Activated CD8-positive, alpha-beta memory T cell treated with anti-CD3 and anti-CD28 coated beads for 1 hour (primary cell): ENCODE measurements at places on chromosomes 2 and 18.

DNA sequence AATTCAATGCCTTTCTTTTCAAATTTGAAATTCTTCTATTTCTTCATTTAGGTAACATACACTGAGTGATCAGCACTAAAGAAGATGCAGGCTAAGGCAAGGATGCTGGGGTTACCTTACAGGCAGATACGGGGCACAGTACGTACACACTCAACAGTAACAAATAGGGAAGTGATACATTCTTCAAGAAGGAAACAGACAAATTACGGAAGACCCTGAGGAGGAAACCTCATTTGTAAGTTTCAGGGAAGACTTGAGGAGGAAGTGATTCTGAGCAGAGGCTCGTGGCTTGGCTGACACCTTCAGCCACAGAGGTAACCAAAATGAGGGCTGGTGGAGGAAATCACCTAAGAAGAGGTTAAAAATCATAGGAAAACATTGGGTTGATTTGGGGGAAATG lies 1108.3 kb upstream of the KLHL29 start:
- DNase-seq: no peak

DNA sequence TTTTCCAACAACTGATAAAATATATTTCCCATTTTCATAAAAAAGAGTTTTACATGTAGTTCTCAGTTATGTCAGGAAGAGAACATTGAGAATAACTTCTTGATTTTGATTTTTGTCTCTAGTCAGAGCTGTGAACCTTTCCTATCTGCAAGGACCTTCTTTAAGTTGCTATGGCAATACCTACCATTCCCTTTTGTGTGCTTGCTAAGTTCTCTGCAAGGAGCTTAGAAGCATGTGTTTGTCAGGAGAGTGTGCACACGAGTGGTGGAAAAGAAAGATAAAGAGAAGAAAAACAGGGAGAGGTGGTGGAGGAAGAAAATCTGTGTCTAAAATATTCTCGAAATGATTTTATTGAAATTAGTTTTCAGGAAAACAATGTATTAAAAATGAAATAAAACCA lies 140.3 kb upstream of the SLC8A1 start:
- DNase-seq: no peak

- no peak for DNase-seq
Measured at GRCh38 chr2:111007757-111008688, 112.7 kb upstream of the BCL2L11 start.

DNA sequence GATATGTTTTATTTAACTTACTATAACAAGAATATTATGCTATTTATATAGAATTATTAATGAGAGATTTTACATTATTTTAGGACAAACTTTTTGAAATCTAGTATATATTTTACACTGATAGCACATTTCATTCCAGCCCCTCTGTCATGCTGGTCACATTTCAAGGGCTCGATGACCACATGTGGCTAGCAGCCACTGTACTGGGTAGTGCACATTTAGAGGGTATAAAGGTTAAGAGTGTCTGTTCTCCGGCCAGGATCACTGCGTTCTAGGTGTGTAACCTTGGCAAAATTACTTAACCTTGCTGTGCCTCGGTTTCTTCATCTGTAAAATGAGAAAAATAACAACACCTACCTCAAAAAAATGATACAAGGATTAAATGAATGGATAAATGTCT lies 87.2 kb upstream of the TNP1 start:
- DNase-seq: no peak

GRCh38 chr2:85929096-85930050 lies 40.6 kb upstream of the ST3GAL5 start:
- no peak for DNase-seq

GRCh38 chr2:218829868-218830451 lies 1.6 kb downstream of the PRKAG3 start:
- no peak for DNase-seq

DNA sequence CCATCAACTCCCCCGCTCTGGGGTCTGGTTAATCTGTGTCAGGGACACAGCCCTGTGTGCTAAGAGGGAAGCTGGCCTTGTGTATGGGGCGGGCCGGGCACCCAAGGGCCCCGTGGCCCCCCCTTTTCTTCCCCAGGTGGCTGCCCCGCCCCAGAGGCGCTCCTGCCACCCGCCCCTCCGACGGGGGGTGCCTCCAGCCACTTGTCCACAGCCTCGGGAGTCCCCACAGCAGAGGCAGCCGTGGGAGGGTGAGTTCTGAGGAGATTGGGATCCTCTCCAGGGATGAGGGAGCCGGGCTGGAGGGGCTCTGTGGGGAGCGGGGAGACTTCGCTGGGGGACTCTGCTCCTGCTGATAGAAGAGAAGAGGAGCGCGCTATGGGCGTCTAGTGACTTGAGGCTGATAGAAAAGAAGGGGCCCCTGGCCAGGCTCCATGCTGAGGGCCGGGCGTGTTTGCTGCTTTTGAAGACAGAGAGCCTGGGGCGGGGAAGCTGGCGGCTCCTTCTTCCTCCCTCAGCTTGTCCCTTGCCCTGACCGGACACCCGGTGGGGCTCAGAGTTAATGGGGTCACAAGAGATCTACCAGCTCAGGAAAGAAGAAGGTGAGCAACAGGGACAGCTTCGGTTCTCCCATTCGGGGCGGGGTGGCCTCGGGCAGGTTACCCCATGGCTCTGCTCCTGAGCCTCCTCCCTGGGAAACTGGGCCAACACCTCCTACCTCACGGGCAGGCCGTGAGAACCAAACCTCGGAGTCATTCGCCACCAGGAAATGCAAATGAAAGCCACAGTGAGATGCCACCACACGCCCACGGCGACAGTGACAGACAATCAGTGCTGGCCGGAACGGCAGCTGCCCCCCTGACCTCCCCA lies 89.4 kb upstream of the TAF1B start:
- DNase-seq: no peak

DNA sequence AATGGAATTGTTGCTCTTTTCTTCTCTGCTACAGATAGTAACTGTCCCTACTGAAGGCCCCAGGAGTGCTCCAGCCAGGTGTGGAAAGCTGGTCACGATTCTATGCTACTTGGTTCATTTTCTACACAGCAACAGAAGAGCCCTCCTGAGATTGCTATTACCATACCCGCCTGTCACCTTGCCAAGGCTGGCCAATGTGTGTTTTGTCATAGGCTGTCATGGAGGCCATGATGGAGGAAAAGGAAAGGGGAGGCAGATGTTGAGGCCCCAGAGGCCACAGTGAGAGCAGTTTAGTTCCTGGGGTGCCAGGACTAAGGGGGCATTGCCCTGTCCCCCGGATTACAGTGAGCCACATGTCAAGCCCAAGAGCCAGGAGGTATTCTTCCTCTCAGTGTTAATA lies 952 bp downstream of the ELMOD3 start:
- DNase-seq: no peak

GRCh38 chr2:234032279-234032856 lies 18.1 kb upstream of the SPP2 start:
- DNase-seq: no peak

GRCh38 chr2:224220586-224221255 lies 181.2 kb downstream of the FAM124B start:
- DNase-seq: no peak

- no peak for DNase-seq
Measured at GRCh38 chr2:83079007-83079406, 1380.1 kb downstream of the SUCLG1 start.

DNA sequence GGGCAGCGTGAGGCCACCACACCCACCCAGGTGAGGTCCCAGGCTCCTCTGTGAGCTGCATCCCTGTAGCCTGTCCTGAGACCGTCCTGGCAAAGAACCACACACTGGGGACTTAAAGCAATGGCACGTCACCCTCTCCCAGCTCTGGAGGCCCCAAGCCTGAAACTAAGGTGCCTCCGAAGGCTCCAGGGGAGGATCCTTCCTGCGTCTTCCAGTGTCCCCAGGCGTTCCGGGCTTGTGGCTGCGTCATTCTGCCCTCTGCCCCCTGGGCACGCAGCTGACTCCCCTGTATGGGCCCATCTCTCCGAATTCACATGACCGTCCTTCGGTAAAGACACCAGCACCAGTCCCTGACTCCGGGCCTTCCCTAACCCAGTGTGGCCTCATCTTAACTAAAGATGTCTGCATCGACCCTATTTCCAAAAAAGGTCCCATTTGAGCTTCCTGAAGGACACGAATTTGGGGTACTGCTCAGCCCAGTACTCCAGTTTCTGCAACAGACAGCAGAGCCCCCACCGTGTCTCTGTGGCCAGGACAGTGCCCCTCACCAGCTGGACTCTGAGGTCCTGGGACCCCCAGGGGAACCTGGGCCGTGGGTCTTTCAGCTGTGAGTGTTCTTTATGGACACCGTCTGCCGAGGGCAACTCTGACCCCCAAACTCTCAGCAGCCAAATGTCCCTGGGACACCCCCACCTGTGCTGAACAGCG lies 75.2 kb upstream of the CTDP1 start:
- no peak for DNase-seq

DNA sequence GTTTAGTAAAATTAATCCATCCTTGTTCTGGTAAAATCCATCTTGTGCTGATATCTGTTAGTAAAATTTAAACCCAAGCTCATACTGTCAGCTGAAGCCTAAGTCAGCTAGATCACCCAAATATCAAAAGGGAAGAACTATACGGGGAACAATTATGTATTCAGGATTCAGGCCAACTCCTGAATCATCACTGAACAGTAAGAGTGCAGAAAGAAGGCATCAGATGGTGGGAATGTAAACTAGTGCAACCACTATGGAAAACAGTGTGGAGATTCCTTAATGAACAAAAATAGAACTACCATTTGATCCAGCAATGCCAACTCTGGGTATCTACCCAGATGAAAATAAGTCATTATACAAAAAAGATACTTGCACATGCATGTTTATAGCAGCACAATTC lies 81.8 kb downstream of the RAPGEF4 start:
- no peak for DNase-seq

DNA sequence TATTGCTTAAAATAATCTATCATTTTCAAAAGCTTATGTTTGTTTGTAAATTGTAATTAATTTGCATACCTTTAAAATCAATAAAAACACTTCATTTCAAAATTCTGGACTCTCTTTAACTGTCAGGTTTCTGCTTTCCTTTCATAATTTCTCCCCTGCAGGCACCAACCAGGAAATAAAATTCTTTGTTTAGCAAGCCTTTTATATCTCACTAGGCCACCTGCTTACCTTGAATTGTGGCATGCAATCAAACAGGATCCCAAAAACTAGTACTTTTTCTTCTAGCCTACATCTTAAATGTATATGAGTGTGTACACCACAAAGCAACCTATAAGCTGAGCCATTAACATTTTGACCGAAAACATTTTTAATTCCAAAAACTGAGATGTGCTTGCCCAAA lies 233.1 kb downstream of the NR4A2 start:
- no peak for DNase-seq

DNA sequence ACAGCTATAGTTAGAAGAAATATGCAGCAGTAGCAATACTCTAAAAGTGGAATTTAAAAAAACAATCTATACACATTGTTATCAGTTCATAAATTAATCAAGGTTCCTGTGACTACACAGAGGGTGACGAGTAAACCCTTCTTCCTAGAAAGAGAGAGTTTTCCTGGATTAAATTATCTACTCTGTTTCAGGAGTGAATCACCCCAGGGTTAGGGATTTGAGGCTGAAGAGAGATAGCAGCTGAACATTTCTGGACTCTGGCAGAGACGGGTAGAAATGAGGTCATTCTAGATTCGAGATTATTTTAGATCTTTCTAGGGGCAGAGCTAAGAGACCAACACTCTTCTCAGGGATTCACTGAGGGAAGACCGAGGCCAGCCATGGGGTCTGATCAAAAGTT lies 38.8 kb upstream of the PMAIP1 start:
- no peak for DNase-seq

GRCh38 chr2:64213532-64214275 lies 69.5 kb upstream of the PELI1 start:
- DNase-seq: no peak

GRCh38 chr2:236546561-236547002 lies 23.0 kb upstream of the ACKR3 start:
- no peak for DNase-seq

- DNase-seq: no peak
Measured at GRCh38 chr18:23992089-23992940, 22.2 kb upstream of the TTC39C start.

- no peak for DNase-seq
Measured at GRCh38 chr18:25102662-25103061, 249.3 kb downstream of the ZNF521 start.

DNA sequence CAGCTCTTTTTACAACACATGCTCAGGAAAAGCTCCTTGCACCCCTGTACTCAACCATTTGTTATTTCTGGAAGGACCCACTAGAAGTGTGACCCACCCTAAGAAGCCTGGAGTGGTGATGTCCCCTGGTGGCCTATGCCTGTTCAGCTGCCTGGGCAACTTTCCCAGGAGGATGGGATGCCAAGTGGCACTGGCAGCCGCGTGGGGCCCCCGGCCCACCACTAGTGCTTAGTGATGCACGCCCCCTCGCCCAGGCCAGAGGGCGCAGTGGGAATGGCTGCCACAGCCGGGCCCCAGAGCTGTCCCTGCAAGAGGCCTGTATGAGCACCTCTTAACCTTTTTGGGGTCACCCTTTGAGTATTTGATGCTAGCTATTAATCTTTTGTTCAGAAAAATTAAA lies 18.1 kb downstream of the IMPA2 start:
- no peak for DNase-seq

GRCh38 chr2:217903142-217903858 lies 99.5 kb downstream of the TNS1 start:
- DNase-seq: no peak

DNA sequence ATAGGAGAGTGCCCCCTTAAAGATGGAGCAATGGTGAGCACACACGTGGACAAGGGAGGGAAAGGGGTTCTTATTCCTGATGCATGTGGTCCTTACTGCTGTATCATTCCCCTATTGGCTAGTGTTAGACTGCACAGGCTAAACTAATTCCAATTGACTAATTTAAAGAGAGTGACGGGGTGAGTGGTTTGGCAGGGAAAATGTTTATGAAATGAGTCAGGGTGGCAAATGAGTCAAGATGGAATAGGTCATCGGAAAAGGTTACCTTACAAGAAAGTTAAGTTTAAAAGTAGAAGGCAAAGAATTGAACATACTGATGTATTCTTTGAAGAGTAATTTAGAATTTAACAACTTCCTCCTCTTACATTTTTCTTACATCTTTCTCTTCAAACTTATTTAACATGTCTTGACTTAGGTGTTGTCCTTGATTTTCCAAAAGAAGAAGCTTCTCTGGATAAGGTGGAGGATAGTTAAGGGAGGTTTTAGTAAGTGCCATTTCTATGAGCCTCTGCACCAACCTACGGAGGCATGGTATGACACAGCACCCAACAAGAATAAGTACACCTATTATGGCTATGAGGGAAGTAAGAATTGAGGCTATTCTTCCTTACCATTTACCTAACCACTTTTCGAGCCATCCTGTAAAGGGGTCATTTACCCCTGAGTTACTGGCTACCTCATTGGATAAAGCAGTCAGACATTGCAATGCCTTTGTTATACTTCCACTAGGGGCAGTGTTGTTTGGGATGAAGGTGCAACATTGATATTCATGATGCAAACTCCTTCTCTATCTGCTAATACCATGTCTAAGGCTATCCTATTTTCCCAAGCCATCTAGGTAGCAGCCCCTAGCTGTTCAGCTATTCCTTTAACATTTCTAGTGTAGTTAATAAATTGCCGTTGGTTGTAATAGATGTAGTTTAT lies 1345.8 kb upstream of the LRRTM1 start:
- no peak for DNase-seq

DNA sequence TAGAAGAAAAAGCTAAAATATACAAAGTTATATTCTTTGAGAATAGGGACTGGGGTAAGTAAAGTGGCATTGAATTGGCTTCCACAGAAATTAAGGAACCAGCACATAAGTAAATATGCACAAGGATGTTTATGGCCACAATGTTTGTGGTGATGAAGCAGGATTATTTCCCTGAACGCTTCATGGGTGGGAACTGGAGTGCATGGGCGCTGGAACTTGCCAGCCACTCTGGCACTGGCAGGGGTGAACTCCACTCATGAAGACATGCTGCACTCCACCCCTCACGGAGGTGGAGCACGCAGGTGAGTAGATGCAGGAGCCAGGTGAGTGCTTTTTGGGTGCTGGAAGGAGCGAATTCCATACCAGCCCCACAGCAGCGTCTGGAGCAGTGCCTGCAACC lies 94.1 kb downstream of the BCL2 start:
- no peak for DNase-seq
